Left ventricle myocardium superior (tissue), 1 donor: ENCODE measurements at places on chromosomes 16 and 17.
A peak's percentile ranks its signal among the peaks of the same experiment; 100 is the strongest.

GRCh38 chr17:81580481-81580880 lies 28.3 kb upstream of the FAAP100 start:
- DNase-seq: no peak

DNA sequence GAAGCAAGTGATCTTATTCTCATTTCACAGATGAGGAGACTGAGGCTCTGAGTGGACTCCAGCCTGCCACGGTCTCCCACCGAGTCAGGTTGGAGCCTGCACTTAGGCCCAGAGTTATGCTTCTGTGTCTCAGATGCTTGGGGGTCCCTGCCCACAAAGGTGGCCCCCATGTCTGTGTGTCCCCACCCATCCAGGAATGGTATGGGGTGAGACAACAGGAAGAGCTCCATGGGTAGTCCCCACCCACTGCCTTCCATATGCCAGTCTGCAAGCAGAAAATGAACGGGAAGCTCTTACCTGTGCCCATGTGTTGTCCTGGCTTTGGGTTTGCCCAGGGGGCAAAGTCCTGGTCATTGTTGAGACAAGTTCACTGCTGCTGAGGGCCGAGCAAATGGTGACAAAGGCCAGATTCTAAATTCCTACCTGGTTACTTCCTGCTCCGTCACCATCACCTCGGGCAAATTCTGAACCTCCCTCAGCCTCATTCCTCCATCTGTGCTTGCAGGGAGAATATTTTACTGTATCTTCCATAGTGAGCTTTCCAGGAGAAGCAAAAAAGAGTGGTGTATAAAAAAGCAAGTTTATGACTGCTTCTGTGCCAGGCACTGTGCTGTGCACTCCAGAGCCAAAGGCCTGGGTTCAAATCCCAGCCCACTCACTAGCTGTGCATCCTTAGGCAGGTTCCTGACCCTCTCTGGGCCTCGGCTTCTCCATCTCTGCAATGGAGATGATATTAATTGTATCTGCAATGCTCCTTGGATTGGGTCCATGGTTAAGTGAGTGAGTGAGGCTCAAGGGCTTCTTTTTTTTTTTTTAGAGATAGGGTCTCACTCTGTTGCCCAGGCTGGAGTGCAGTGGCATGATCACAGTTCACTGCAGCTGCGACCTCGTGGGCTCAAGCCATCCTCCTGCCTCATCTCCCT lies 9.3 kb downstream of the IL4R start:
- DNase-seq: no peak

DNA sequence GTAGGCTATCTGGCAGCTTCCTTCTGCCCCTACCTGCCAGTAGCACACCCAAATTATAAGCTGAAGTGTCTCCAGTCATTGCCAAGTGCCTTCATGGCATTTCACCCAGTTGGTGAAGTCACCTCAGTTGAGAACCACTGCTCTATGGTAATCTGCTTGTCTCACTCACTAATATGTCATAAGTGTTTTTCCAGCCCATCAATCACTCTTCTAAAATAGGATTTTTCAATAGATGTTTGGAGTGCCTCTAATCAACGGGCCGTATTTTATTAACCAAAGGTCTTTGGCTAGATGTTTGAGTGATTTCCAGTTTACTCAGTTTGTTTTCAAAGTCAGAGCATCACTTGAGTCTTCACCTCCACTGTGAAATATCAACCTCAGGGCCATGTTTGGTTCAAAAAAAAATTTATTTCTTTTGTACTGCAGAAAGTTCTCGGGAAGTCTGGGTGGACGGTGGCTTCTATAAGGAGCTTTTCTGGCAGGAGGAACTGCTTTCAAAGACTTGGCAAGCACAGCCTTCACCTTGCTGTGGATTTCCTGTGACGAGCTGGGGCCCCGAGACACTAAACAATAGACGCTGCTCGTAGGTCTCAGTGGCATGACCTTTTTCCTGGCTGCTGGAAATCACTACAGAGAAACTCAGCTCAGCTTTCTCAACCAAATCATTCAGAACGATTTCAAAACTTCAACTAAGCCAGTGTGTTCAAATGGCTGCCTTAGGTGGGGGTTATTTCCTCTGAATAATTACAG lies 95.2 kb upstream of the FOXF1 start:
- no peak for DNase-seq

DNA sequence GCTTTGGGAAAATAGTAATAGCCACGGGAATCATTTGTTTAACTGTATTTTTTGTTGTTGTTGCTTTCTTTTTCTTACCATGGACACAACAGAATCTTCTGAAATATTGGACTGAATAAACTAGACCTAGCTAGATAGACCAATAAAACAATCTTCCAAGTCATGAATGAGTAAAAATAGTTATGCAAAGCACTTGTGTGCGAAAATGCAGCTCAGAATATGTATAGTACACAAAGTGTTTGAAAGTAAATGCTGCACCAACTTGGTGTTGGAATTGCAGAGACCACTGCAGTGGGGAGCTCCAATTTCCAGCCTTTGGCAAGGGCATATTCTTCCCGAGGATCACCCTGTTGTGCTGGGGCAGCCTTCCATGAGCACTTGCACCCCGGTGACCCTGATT lies 68.0 kb downstream of the AATF start:
- no peak for DNase-seq

DNA sequence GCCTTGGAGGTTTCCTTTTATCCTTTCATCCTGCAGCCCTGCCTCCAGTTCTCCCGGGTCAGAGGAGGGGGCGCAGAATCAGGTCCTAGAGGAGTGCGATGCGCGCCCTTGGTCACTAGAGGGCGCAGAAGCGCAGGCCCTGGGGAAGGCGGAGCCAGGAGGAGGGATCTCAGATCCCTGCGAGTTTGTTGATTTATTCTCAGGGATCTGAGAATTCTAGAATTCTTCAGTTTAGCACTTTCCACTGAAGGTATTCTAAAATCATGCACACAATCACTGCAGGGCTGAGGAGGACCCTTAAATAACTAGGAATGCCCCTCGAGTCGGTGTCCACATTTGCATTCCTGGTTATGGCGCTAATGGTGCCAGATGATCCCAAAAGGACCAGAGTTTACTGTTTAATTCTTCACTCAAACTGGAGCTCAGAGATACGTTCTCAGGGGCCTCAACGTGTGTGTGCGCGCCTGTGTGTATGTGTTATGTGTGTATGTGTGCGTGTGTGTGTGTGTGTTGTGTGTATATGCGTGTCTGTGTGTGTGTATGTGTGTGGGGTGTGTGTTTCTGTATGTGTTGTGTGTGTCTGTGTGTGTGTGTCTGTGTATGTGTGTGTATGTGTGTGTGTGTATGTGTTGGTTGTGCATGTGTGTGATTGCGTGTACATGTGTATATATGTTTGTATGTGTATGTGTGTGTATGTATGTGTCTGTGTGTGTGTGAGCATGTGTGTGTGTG lies 6.9 kb upstream of the ELAC2 start:
- peak; percentile 74 for DNase-seq

- no peak for DNase-seq
Measured at GRCh38 chr17:35227546-35227945, 15.3 kb upstream of the SLFN5 start.

DNA sequence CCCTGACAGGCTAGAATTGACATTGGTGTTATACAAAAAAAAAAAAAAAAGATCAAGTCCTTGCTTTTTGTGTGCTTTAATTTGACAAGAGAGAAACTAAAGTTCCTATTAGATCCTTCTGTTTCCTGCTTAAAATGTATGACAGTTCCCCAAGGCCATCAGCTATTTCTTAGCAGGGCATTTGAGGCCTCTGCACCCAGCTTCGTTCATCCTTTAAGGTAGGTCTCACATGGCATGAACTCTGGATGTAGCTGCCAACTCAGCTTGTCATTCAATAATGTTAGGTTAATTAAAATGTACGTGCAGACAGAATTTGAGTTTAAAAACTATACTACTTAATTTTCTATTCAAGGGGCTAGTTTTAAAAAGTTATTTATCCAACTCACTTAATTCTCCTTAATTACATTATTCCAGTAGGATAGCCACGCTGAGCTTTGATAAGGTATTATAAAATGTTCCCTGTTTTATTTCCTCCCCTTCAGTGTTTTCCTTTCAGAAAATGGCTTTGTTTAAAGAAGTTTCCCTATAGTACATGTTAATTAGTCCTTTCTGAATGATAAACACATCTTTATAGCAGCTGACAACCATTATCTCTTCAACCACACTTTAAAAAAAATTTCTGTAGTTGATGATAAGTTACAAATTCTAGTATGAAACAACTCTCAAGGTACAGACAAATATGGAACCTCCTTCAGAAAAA lies 1.2 kb upstream of the RFFL start:
- no peak for DNase-seq

- DNase-seq: no peak
Measured at GRCh38 chr17:71071837-71072236, 902.5 kb downstream of the KCNJ2 start.

DNA sequence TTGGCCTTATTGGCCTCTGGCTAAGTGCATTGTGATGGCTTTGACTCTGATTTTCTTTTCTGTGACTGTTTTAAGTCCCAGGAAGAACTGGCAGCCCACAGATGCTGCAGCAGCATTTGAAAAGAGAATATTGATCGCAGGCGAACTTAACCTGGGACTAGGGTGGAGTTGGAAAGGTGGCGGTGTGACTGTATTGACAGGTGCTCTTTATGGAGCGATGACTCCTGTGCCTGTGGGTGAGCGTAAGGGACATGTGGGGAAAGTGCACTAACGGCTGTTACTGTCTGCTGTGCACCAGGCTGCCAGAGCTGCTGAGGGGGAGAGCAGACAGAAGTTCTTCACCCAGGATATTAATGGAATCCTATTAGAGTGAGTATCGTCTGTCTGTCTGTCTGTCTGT lies 21.3 kb downstream of the UBN1 start:
- DNase-seq: no peak

GRCh38 chr16:88144028-88144511 lies 192.8 kb downstream of the BANP start:
- DNase-seq: peak; percentile 75

GRCh38 chr16:49345829-49346228 lies 27.8 kb upstream of the C16orf78 start:
- no peak for DNase-seq

DNA sequence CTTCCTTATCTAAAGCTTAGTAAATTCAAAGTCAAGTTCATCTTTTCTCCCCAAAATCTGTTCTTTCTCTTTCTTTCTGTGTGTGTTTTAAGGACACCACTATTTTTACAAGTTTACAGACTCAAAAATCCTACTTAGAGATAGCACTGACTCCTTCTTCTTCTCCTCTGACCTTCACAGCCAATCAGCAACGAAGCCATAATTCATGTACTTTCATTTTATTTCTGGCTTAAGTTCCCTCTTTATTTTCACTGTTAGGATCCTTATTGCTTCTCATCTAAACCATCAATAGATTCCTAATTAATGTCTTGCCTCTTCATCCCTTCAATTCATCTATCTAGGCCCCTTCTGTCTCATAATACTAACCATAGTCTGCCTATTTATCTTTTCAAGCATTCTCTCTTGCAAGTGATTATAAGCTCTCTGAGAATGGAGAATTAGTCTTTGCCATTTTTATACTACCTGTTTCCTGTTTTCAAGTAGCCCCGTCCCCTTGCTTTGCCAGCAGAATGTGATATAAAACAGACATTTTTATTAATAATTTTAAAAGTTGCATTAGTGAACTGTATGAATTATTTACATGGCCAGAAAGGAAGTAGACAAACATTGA lies 27.0 kb downstream of the CDC27 start:
- DNase-seq: no peak

GRCh38 chr16:52089476-52089875 lies 457.5 kb downstream of the TOX3 start:
- no peak for DNase-seq

GRCh38 chr16:61371388-61371787 lies 664.9 kb downstream of the CDH8 start:
- DNase-seq: no peak

DNA sequence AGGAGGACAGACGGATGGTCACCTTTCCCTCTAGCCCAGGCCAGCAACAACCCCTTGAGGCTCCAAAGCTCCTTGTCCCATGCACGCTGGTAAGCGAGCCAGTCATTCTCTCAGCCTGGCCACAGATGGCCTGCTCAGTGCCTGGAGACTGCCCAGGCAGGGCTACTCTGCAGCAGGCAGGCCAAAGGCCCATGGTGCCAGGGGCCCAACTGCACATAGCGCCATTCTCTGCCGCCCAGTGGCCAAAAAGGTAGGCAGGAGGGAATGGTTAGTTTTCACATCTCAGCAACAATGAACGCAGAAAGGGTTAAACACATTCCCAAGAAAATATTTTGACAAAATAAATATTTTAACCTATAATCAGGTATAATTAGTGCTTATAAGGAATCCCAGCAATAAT lies 7.7 kb upstream of the SREBF1 start:
- DNase-seq: no peak

DNA sequence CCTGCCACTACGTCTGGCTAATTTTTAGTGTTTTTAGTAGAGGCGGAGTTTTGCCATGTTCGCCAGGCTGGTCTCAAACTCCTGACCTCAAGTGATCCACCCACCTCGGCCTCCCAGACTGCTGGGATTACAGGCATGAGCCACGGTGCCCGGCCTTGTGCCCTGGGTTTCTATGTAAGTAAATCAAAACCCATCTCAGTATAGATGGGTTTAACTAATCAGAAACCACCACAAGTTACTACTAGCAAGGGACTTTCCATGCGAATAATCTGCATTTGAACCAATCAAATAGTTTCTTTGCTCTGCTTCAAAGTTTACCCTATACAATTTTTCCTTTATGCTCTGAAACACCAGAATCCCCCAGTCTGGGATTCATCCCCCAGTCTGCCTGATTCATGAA lies 16.5 kb upstream of the EIF1 start:
- no peak for DNase-seq

- no peak for DNase-seq
Measured at GRCh38 chr17:2191785-2192184, 111.8 kb downstream of the SMG6 start.

GRCh38 chr16:9351440-9351839 lies 260.0 kb downstream of the HAPSTR1 start:
- DNase-seq: no peak

- no peak for DNase-seq
Measured at GRCh38 chr16:47925811-47926460, 229.9 kb downstream of the ABCC12 start.

- no peak for DNase-seq
Measured at GRCh38 chr16:89156740-89157645, 14.6 kb upstream of the CDH15 start.

- no peak for DNase-seq
Measured at GRCh38 chr16:55272744-55273143, 51.3 kb upstream of the IRX6 start.

- no peak for DNase-seq
Measured at GRCh38 chr17:63338272-63338671, 107.8 kb downstream of the CYB561 start.

DNA sequence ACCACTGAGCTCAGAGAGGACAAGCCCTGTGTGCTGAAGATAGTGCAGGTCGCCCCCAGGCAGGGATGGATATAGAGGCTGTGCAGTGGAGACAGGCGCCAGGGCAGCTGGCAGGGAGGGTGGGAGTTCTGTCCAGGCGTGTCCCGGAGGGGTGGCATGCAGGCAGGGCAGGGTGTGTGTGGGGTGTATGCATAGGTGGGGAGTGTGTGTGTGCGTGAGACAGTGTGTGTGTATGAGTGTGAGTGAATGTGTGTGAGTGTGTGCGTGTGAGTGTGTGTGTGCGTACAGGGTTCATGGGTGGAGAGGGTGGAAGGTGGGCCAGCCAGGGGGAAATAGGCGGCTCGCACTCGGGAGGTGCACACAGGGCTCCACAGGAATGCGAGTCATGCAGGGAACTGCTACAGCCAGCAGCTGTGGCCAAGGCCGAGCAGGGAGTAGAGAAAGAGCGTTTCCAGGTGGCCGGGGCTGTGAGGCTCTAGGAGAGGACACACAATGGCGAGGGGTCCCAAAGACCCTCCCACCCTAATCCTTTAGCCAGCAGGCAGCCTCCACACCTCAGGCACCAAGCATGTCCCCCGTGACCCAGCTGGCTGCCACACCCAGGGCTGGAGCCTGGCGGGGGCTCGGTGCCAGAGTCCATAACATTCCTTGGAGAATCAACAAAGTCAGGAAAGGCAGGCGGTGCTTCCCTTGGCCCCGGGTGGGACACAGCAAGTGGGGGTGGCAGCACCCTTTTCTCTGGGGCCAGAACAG lies 4.6 kb downstream of the PLCD3 start:
- peak; percentile 80 for DNase-seq
